ENCODE measurements at places on chromosomes 1 and 21.

DNA sequence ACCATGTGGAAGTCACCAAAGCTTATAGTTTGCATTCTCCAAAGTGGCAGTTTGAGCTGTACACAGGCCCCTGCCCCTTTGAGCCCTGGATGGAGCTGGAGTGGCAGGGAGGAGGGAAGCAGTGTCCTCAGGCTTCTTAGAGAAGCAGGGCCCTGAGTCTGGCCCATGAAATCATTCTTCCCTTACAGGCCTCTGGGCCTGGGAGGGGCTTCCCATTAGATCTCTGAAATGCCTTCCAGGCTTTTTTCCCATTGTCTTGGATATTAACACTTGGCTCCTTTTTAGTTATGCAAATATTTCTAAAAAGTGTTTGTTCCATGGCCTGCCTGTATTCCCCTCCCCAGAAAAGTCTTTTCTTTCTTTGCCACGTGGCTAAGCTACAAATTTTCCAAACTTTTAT lies 10.0 kb upstream of the TRIM67 start:
- no peak for DNase-seq

DNA sequence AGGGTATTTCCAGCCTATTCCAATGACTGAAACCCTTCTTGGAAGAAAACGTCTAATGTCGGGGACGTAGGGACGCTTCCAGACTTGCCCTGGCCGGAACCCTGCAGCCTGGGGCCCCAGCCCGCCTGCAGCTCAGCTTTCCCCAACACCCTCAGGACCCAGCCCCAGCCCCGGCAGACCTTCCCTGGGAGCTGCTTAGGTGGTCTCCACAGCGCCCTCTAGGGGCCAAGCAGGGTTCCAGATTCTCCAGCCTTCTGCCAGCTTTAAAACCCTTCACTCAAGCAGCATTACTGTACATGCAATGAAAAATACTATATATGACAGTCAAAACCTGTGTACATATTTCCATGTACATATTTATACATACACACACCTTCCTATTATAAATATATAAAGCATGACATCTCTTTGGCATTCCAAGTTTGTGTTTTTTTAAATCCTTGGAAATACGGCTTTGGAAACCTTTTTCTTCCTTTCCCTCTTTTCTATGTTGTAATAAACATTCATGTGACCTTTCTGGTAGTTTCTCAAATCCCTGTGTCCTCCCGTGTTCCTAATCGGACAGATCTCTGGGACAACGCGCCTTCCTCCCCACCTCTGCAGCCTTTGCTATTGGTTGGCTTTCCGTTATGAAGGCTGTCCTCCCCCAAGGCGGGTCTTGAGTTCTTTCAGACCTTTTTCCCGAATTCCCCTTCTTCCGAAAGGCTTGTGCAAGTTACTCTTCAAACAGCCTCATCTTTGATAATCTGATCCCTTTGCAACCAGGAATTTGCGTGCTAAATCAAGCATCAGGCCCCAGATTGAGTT lies 60.3 kb downstream of the STUM start:
- DNase-seq = peak; percentile 88

DNA sequence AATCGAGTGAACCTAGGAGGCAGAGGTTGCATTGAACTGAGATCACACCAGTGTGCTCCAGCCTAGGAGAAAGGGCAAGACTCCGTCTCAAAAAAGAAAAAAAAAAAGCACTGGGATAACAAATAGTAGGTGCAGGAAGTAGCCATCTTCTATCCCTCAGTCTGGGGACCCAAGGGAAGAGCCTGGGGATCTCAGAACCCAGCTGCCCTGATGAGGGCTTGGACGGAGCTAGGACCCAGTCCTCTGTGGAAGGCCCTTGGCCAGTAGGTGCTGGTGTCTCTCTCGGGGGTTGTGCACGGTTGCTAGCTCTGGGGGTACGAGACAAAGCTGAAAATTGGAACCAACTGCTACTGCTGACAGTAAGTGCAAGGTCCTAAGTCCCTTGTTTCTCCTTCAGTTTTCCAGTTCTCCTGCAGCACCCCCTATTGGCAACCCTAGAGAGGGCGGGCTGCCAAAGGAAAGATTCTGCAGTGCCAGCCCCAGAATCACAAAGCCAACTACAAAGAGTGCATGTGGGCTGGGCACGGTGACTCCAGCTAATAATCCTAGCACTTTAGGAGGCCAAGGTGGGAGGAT lies 57.6 kb upstream of the KIF1B start:
- peak; percentile 87 for DNase-seq

GRCh38 chr1:70963374-70963773 lies 84.2 kb downstream of the PTGER3 start:
- no peak for DNase-seq

- no peak for DNase-seq
Measured at GRCh38 chr1:25541889-25542658, 1.3 kb upstream of the LDLRAP1 start.

GRCh38 chr1:40636777-40637176 lies 28.7 kb downstream of the RIMS3 start:
- no peak for DNase-seq

GRCh38 chr1:11567244-11568065 lies 86.8 kb downstream of the FBXO2 start:
- DNase-seq = no peak

- no peak for DNase-seq
Measured at GRCh38 chr1:183958958-183959357, 78.6 kb downstream of the COLGALT2 start.

- DNase-seq = no peak
Measured at GRCh38 chr1:55427606-55428005, 212.4 kb upstream of the USP24 start.

GRCh38 chr21:36194024-36194423 lies 37.4 kb downstream of the DOP1B start:
- DNase-seq = no peak

DNA sequence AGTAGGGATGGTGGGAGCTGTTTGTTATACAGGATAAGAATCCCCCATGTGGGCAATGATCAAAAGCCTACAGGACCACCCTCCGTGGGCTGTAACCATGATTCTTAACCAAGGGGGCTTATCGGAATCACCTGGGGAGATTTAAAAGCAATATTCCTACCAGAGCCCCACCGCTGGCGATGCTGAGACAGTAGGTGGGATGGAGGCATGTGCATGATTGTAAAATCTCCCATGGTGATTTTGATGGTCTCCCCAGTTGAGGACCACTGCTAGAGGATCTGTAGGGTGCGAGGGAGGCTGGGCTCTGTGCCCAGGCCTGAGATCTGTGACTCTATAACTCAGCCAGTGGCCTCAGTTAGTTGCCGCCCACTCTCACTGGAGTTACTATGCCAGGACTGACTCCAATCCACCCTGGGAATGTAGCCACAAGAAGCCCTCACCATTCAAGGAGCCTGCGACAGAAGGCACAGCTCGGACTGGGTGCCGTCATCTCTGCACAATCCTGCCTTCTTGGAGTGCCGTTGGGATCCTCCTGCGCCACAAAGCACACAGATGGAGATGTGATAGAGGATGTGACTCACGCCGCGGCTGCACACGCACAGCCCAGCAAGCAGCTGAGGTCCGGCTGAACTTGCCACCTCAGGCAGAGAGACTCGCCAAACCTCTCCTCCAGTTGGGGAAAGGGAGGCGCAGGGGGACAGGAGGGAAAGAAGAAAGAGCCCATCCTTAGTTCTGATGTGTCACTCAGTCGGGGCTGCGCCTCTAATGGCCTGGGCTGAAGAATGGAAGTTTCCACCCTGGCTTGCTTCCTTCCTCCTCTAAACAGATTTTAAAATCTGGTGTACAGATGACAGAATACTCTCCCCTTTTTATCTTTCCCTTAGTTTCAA lies 26.5 kb downstream of the AKNAD1 start:
- DNase-seq = no peak

DNA sequence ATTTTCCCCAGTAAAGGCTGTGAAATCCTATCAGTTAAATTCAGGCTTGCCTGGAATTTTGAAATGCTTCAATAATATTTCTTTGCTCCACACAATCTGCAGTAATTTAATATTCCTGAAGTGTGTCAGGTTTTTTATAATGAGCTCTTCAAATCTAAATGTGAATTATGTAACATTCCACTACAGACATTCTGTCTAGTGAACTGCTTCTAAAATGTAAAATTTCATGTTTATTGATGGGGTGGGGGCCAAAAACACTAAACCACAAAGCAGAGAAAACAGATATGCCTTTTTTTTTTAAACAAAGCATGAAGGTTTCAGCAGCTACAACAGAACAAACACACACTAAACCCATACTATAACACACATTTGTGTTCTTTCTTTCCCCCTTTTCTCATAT lies 129.7 kb downstream of the DAB1 start:
- no peak for DNase-seq

GRCh38 chr1:22878626-22879025 lies 94.0 kb downstream of the LACTBL1 start:
- DNase-seq = no peak

GRCh38 chr1:36572142-36572715 lies 89.5 kb upstream of the CSF3R start:
- DNase-seq = no peak

- no peak for DNase-seq
Measured at GRCh38 chr1:248696774-248697173, 5.8 kb downstream of the OR14I1 start.

DNA sequence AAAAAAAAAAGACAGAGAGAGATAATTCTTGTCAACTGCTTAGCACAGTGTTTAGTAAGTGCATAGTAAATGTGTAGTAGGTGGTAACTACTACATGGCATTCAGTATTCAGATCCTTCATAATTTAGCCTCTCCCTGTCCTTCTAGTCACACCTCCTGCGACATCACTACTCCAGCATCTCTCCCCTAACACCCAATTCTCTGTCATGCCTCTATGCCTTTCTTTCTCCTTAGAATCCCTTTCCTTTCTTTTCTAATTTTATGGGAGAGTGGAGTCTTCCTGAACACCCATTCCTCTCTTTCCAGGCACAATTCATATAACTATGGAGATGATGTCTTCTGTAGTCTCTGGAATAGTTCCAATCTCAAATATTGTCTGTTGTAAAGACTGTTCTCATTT lies 3.9 kb upstream of the VPS72 start:
- DNase-seq = no peak

DNA sequence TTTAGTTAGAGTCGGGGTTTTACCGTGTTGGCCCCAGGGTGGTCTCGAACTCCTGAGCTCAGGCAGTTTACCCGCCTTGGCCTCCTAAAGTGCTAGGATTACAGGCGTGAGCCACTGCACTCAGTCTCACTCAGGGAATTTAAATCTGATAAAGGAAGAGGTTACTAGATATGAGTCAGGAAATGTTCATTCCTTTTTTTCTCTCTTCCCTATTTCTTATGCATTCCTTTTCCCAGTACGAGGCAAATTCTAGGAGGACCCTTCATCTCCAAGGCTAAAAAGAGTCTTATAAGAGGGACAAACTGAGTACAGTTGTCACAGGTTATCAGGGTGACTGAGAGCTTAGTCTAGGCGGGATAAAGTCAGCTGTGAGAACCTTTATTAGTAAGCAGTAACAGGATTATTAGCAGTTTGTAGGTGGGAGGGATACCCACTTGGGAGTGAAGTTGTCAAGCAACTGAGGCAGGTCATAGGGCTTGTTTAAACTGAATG lies 9.1 kb downstream of the MACF1 start:
- no peak for DNase-seq

DNA sequence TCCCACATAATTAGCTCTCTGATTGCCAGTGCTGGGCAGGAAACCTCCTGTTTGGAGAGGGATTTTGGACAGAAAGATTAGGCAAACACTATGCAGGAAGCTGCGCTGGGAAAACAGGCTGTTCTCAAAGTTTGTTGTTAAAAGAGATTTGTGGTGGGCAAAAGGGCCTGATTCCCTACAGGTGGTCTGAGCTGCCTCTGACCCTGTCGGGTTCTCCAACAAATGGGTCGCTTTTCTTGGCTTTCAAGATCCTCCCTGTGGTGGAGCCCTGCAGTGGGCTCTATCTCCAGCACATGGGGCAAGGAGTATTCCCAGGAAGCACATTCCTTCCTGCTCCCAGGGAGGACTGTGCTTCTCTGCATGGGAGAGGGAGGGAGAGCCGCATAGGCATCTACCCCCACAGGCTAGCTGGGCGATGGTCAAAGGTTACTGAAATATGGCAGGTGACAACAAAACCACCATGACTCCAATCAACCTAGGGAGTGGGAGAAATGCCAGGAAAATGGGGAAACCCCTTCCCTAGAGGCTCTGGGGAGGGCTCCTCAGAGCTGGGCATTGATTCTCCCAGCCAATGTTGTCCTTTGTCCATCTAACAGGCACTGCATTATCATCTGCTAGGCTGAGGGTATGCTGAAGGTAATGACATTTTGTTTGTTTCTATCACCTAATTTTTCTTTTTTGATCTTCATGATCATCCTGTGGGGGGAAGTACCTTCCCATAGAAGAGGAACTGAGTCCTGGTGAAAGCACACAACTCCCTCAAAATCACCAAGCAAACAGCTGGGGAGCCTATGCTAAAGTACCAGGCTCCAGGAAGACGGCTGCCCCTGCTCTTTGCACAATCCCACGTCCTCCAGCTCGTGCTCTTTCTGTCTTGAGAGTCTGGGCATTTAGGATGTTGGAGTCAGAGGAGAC lies 85.3 kb downstream of the PLXNA2 start:
- no peak for DNase-seq
